ENCODE measurements at places on chromosomes 12 and 14.
A peak's percentile ranks its signal among the peaks of the same experiment; 100 is the strongest.

- DNase-seq, result no peak
Measured at GRCh38 chr14:61698206-61698980, 3.1 kb downstream of the HIF1A start.

DNA sequence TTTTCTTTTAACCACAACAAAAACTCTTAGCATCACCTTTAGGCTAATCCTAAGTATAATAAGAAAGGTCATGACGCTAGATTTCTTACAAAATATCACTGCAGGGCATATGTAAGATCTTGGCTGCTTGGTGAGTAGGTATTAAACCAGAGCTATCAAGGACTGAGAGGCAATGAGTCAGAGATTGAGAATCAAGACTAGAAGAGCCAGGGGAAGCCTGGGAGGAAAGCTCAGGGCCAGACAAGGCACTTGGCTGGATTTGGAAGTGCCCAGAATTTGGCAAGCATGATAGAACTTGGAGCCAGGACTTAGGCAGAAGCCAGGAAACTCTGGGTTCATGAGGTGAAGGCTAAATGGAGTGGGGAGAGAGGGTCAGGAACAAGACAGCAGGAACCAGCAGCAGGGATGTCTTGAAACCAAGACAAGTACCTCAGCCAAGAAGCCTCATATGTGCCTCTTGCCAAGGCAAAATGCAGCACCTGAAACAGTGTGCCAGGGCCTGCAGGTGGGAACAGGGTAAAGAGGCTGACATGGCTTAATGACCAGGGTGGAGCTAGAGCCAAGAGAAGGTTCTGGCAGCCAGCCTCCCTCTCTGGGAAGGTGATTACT, 49.9 kb downstream of the PTHLH start:
- no peak for DNase-seq

DNA sequence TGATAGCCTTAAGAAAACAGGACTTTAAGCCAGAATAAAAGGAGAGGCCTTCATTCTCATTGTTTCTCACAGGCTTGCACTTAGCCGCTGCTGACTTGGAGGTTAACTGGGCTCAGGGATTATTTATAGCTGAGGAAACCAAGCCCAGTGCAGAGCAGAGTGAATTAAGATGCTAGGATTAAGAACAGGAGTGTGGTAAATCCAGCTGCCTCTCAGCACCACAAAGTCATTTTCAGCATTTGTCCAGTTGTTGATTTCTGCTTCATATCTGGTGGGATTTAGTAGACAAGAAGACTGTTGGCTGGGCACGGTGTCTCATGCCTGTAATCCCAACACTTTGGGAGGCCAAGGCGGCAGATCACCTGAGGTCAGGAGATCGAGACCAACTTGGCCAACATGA, 14.3 kb upstream of the KRT73 start:
- DNase-seq, result no peak

DNA sequence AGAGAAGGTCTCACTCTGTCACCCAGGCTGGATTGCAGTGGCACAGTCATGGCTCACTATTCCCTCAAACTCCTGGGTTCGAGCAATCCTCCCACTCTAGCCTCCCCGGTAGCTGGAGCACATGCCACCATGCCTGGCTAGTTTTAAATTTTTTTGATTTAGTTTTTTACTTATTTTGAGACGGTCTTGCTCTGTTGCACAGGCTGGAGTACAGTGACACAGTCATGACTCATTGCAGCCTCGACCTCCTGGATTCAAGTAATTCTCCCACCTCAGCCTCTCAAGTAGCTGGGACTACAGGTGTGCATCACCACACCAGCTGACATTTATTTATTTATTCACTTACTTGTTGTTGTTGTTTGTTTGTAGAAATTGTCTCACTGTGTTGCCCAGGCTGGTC, 22.2 kb upstream of the DIP2B start:
- DNase-seq, result no peak

DNA sequence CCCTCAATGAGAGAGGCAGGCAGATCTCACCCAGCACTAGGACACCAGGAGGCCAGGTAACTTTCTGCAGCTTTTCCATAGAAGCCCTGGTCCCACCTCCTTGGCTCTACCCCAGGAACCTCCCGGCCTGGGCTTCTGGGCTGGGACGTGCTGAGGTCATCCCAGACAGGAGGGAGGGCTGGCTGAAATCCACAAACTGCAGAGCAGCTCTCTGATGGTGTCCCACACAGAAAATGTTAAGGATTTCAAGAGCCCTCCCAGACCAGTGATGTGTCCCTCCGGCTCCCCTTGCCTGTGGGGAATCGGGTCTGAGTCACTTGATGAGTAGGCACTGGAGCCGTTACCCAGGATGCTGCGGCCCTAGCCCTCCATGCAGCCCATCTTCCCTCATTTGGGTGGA, 124.1 kb downstream of the ESRRB start:
- DNase-seq, result no peak

DNA sequence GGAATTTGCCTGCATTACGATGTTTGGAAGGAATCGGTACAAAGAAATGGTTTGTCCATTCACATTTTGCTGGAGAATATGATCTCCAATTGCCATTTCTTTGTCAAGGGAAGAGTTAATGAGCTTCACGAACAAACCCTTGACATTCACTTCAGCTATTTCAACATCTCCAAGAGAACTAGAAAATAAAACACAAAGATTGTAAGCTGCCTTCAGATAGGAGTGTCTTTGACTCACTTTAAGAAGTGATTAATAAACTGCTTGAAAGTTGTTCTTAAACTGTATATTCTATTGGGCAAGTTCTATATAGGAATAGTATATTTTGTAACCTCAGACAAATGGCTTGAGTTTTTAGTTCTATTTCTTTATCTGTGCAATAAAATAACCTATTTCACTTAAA, 26.3 kb downstream of the LMNTD1 start:
- no peak for DNase-seq

GRCh38 chr12:69428351-69429073, 41.7 kb upstream of the FRS2 start:
- DNase-seq, result no peak

DNA sequence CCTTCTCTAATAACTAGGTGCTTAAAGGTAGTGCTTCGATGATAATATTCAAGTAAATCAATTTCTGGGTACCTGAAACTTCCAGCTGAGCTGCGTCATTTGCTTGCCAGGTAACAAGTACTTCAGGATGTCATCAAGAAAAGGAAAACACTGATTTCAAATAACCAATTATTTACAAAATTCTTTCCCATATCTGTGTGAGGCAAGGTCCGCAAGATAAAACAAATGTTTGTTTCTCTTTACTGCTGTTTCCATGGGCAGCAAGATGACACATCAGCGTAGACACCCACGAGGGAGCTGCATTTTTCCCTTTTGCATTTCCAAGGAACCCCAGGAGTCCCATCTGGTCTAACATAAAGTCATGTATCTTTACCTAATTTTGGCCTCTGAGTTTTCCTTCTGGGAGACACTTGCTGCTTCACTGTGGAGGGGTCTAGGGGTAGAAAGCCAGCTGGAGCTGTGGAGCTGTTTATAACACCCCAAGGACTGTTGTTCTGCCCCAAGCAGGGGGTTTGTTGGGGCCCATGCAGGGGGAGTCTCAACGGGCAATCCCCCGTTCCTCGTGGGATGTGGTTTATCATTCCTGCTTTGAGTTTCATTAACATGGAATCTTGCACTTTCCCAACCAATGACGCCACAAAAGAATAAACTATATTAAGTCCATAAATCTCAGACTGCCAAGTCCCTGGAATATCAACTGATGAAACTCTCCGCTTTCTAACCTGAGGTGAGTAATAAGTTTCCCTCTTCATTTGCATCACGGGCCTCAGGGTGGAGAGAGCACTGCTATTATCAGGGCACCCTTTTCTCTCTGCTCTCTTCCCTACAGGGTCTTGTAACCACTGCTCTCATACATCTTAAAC, 112.8 kb upstream of the PELI2 start:
- DNase-seq, result no peak

GRCh38 chr14:69671365-69672030, 60.1 kb downstream of the SUSD6 start:
- no peak for DNase-seq

DNA sequence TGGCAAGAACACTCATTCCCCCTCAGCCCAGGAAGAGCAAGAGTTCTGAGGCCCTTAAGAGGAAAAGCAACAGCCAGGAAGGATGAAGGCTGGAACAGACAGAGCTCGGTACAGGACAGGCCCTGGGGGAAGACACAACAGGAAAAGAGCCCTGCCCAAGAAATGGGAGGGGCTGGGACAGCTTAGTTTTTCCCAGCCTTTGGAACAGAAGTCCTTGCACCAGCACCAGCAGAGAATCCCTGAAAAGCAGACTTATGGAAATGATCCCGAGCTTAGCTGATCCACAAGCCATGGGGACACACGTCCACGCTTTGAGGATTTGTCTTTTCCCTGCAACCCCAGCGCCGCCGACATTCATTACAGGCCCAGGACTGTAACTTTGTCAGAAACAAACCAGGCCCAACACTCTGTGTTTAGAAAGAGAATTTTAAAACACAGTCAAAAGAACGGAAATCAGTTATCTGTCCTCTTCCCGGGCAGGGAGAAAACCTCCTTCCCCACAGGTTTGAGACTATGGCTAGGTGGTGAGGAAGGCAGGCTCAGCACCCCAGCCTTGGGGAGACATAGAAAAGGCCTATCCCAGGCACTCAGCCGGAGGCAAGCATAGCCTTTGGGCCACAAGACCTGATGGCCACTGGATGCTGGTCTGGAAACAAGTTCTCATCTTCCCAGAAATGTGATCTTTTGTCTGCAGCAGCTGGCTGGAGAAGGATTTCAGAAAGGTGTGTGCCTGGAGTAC, 4.0 kb upstream of the AVIL start:
- no peak for DNase-seq

DNA sequence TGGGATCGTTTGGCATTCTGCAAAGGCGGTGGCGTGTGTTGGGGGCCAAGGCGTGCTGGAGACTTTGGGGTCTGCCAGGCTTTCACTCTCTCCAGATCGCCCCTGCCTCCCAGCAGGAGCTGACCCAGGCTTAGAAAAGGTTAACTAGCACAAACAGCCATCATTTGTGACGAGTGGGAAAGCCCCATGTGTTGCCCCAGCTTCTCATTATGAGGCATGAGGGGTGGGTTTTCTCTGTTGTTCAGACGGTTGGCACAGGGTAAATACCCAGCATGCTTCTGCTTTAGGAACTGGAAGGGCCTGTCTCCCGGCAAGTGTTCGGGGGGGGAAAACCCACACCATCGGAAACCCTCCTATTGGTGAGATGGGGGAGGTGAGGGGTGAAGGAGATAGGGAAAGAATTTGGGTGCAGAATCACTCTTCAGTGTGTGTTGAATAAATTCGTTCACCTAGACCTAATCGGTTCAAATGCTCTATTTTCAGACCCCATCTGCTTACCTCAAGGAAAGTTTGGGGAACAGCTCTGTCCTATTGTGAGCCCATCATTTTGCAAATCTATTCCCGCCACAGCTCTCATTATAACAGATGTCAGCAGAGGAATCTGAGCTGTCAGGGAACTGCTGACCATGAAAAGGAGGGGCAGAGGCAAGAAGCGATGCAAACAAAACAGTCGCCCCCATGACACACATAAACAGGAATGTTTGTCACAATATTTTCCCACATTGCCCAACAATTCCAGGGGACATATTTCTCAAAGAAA, 34.7 kb upstream of the C12orf42 start:
- no peak for DNase-seq

GRCh38 chr12:39240587-39240986, 202.3 kb downstream of the KIF21A start:
- DNase-seq, result no peak

DNA sequence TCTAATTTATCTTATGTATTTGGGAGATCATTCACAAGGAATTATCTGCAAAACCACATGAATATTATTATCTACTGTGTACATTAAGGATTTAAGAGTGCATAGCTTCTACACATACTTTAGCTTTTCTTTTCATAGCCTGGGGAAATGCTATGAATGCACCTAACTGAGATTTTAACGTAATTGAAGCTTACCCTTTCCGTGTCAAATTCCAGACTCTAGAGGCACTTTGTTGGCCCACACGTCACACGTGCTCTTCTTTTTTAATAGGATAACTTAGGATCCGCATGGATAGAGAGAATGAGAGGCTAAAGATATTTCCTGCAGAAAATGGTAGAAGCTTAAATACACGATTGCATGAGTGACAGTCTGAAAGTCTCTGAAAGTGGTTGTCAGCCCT, 481.1 kb downstream of the PCNX1 start:
- DNase-seq, result no peak

GRCh38 chr12:38728894-38729293, 176.5 kb downstream of the CPNE8 start:
- no peak for DNase-seq

GRCh38 chr12:104763168-104763805, 194.8 kb downstream of the SLC41A2 start:
- no peak for DNase-seq

GRCh38 chr14:55071870-55072640, 20.6 kb downstream of the MAPK1IP1L start:
- no peak for DNase-seq

DNA sequence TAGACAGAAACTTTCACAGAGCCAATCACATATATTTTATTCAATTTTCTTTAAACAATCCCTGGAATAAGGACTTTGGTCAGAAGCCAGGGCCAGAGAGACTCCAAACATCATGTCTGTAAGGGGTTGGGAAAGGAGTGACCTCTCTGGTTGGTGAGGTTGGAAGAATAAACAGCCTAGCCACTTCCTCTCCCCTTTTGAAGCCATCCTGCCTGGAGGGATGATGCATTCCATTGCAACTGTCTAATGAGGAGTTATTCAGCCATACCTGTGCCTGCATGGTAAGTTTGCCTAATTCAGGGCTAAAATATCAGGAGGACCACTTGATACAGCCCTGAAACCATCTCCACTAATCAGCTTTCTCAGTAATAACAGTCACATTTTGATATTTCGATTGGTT, 299.8 kb downstream of the KCNH5 start:
- DNase-seq, result no peak

- no peak for DNase-seq
Measured at GRCh38 chr12:7042842-7043241, 17.7 kb upstream of the C1S start.

- DNase-seq, result no peak
Measured at GRCh38 chr14:37181441-37181840, 9.0 kb upstream of the SLC25A21 start.

- DNase-seq, result no peak
Measured at GRCh38 chr12:99390707-99391106, 256.8 kb upstream of the GARIN6 start.

GRCh38 chr12:71694099-71694820, 8.4 kb downstream of the TMEM19 start:
- DNase-seq, result no peak

GRCh38 chr14:75050852-75051555, at the start of gene MLH3:
MLH3 (minus strand) TSS chr14:75051467; CDS start chr14:75049655, 1,812 bp downstream.
- peak; percentile 49 for DNase-seq

DNA sequence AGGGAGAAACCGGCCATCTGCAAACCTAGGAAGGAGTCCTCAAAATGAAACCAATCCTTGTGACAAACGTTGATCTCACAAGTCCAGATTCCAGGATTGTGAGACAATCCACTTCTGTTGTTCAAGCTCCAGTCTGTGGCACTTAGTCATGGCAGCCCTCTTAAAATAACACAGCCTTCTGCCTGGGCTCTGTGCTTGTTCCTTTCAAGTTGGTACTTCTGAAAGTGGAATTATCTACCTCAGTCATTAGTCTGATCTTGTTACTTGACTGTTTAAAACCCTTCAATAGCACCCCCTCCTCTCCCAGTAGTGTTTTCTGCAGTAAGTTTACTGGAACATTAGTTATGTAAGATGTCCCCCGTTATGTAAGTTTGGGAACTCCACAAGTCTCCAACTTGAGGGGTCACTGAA, 111.0 kb upstream of the HIF1A start:
- no peak for DNase-seq

- DNase-seq, result no peak
Measured at GRCh38 chr14:63186453-63186852, 17.8 kb upstream of the RHOJ start.
